ENCODE measurements at places on chromosomes 5 and 9.

DNA sequence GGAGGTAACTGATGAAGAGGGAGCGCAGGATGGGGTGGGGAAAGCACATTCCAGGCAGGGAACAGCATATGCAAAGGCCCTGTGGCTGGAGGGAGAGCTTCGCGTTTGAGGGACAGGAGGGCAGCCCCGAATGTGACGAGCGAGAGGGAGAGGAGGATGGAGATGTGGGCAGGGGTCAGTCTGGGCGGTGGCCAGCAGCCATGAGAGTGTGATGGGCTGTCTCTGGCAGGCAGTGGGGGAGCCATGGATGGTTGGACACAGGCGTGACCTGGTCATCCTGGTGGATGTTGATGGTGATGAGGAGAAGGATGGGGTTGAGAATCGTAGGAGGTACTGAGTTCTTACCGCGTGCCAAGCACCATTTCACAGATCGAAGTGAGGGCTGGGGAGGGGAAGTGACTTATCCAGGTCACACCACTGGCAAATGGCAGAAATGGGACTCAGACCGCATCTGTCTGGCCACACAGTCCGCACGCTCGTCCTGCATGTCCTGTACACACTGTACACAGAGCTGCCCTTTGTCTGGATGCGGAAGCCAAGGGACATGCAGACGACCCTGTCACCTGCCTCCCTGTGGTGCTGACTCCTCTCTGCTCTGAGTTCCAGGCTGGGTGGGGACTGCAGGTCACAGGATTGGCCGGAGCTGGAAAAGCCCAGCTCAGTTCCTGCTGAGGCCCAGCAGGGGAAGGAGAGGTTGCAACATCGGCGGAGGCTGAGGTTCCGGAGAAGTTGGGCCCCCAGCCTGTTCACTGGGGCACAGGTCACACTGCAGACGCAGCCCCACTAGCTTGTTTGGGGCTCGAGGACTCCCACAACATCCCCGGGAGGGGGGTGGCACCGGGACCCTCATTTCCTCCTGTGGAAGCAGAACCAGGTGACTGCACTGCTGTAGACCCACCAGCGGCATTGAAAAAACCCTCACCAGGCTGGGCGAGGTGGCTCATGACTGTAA lies 165.6 kb upstream of the IER5L start:
- peak; percentile 73 for DNase-seq

GRCh38 chr9:20084125-20084524 lies 295.3 kb upstream of the SLC24A2 start:
- no peak for DNase-seq

GRCh38 chr9:9942764-9943424 lies 669.9 kb downstream of the PTPRD start:
- DNase-seq, result peak; percentile 37

DNA sequence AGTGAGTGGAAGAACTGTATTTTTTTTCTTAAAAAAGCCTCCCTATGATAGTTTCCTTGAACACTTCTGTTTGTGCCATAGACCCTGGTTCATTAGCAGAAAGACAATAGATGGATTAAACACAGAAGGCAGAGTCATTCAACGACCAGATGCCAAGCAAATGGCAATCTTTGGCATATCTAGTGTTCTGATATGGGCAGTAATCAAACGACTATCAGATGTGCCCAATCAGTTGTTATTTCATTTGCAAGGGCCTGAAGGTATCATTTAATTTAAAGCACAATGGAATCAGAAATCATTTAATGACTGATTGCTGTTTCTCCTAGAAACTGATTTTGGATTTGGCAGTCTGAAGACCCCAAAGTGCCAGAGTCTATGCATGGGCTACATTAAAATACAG lies 61.3 kb downstream of the SGCD start:
- no peak for DNase-seq

DNA sequence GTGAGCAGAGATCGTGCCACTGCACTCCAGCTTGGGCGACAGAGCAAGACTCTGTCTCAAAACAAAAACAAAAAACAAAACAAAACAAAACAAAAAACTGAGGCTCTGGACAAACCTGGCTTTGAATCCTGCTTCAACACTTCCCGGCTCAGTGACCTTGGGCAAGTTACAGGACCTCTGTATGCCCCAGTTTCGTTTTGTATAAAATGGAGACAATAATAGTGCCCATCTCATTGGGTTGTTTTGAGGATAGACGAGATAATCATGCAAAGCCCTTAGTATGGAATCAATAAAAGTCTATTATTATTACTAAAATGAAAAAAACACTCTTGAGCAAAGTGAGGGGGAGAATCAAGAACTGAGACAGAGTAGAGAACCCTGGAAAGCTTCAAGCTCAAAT lies 184.9 kb downstream of the ATP10B start:
- DNase-seq, result no peak

DNA sequence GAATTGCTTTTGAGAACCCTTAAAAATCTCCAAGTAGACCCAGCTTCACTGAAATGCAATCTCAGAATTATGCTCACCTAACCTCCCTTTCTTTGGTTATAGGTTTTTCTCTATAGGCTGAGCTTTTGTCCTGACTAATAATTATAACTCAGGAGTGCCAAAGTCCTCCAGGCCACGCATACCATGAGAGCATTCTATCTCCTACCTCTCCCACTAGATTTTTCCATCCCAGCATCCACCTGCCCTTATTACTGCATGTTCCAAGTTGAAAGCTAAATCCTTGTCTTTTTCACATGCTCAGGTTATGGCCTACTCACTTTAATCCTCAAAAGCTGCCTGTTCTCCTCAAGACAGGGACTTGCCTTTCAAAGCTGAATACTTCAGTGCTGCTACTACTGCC lies 22.1 kb downstream of the ZNF346 start:
- no peak for DNase-seq

DNA sequence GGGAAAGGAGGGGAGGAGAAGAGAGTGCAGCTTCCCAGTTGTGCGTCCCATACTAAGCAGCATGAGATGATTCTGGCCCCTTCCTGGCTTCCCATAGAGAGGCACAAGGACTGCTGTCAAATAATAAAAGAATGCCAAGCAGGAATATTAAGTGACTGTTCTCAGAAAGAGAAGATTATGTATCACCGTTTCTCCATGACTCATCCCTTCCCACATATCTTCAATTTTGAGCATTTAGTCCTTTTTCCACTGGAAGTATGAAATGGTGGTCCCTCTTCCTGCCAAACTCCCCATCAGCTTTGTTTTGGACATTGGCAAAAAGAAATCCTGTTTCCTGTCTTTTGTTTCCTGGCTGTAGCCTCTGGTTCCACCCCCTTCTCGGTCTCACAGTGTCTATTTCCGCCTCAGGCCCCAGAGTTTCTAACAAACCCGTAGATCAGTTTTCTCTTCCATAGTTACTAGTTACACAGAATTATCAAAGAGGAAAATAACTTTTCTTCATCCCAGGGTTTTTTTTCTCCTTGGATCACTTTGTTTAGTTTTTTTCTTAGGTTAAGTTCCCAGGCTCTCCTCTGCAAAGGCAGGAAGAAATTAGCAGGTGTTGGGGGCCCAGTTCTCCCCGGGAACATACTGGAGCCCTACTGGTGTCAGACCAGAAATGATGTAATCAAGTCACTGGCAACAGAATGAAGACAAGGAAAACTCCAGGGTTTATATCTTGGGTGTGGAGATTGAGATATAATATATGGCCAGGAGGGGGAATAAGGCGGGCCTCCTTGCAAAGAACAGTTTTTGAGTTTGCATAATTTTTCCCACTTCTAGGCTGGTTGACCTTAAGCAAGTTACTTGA lies 26.4 kb upstream of the ARHGAP26 start:
- DNase-seq, result peak; percentile 37

GRCh38 chr5:3103262-3103811 lies 351.9 kb upstream of the IRX2 start:
- no peak for DNase-seq

GRCh38 chr5:167814040-167814439 lies 477.4 kb upstream of the WWC1 start:
- DNase-seq, result no peak

DNA sequence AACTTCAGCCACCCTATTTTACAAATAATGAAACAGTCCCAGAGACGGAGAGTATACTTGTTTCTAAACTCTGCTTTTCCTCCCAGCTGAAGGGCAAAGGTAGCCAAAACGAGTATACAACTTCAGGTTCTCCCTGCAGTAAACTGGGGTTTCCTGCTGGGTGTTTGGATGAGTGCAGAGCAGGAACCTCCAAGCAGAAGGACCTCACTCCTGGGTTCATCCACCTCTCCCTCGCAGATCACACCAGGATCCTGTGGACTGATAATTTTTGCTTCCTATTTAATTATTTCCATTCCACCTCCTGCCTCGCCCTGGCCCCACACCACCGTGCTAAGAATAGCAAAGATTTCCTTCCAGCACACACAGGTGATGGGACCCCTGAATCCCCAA lies 2.0 kb upstream of the FOXB2 start:
- DNase-seq, result no peak

- DNase-seq, result no peak
Measured at GRCh38 chr5:140927228-140927573, 1.1 kb downstream of the PCDHAC1 start.

Measured in Kasumi-1 (cell line).